ENCODE measurements at places on chromosomes 6 and 20.

DNA sequence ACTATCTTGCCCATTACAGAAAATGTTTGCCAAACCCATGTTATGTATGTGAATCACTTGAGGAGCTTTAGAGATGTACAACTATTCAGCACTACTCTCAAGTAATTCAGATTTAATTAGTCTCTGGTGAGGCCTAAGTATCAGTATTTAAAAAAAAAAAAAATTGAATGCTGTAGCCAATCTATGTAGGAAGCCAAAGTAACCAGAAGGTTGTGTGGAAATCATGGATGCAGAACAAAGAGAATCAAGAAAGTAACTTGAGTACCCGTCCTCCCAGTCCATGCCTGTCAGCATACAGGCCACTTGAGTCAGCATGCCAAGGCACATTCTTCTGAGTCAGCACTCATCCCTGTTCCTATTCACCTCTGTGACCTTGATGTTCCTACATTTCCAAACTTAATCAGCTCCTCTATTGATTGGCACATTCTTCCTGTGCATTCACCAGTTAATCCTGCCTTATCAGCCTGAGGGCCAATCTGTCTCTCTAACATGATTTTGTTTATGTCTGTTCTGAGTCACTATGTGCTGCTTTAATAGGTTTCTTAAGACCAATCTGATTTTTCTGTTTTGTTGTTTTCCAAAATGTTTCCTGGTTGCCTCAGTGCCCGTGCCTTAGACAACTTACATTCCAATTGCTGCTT lies 165.6 kb downstream of the KCNQ5 start:
- no peak for DNase-seq

DNA sequence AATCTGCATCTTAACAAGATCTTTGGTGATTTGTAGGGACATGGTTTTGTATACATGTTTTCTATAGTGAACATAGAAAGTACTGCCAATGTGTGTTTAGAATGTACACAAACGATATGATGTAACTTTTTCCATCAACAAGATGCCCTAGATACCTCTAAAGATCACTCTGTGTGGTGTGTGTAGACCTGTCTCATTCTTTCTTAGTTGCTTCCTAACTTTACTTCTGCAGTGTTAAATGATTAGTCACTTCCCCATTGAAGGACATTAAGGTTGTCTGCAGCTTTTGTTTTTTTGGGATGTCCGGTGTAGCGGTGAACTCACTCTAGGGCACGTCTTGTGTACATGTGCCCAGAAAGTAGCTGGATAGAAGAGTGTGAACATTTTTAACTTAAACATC lies 35.9 kb downstream of the CDYL start:
- DNase-seq, result no peak

GRCh38 chr6:38234934-38235682 lies 404.6 kb downstream of the BTBD9 start:
- no peak for DNase-seq

DNA sequence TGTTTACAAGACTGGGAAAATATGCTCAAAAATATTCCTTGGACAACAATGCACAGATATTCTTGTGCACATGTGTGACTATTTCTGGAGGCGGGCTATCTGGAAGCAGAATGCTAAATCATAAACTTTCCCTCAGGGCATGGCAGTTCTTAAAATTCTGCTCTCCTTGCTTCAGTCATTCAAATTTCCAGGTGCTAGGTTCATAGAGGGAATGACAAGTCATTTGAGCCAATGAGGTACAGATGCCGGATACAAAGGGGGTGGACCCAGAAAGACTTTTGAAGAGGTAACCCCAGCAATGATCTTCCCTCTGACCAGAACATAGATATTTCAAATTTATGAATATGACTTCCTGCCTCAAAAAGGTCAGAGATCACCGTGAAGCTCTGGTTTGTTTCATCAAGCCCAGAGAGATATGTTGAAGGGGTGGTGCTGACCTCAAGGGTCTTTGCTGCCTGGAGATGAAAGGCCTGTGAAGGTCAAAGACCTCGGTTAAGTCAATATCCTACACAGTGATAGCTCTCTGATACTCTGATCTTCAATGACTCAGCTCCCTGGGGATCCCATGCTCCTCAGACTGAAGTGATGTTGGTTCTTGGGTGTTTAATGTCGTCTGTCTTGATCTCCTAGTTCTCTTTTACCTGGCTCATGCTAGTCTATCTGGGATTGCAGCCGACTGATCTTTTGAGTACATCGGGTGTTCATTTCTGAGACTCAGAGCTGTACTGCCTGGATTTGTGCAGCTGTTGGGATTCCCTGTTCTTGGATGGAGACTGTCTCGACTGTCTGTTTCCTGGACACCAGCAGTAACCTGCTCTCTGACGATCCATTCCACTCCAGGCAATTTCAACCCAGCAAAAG lies 47.5 kb upstream of the TSHZ2 start:
- no peak for DNase-seq

- DNase-seq, result no peak
Measured at GRCh38 chr6:101545191-101545590, 151.7 kb downstream of the GRIK2 start.

GRCh38 chr6:116395647-116396046 lies 24.9 kb downstream of the DSE start:
- no peak for DNase-seq

- DNase-seq, result no peak
Measured at GRCh38 chr6:57324538-57324937, 7.1 kb downstream of the PRIM2 start.

- DNase-seq, result no peak
Measured at GRCh38 chr20:44727651-44728050, 12.5 kb downstream of the CCN5 start.

DNA sequence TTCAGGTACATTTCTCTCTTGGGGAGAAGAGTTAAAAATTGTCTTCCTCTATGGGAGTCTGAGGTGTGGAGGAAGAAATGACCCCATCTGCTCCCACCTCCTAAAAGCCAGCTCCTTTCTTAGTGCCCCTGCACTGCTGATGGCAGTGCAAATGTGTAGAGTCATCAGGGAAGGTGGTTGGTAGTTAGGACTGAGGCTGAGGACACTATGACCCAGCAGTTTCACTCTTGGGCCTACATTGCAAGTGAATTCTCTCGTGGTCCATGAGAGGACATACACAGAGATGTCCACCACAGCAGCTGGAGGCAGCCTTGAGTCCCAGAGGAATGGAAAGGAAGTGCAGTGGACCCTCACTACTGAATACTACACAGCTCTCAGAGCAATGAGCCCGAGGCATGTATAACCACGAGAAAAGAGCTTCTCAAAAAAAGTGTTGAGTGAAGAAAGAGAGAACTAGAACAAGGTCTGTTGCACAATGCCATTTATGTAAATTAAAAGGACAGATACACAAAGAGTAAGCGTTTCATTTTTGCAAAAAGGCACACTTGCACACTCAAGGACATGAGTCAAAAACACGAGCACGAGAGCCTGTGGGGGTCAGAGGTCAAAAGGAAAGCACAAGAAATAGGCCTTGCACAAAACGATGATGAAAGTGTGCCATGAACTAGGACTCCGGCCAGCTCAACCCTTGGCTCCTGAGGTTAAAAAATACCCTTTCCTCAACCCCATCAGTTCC lies 308.2 kb upstream of the PRND start:
- DNase-seq, result no peak

DNA sequence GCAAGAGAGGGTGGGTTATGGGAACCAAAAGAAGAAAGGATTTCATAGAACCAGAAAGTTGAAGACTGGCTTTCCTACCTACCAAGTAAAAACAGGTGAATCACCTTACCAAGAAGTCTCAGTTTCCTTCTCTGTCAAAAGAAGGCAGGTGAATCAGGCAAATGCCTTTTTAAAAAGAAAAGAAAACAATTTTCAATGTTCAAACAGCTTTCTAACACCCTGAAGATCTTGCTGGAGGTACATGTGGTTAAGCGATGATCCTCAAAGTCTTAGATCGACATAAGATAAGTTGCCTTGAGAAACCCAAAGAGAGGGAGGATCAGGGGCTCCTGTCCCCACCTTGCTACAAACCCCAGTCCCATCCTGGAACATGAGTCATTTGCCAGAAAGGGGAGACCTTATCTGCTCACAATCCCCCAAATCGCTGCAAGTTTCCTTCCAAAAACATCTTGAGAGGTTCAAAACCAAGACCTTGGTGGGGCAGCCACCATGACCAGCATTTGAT lies 71.6 kb downstream of the NFATC2 start:
- no peak for DNase-seq

DNA sequence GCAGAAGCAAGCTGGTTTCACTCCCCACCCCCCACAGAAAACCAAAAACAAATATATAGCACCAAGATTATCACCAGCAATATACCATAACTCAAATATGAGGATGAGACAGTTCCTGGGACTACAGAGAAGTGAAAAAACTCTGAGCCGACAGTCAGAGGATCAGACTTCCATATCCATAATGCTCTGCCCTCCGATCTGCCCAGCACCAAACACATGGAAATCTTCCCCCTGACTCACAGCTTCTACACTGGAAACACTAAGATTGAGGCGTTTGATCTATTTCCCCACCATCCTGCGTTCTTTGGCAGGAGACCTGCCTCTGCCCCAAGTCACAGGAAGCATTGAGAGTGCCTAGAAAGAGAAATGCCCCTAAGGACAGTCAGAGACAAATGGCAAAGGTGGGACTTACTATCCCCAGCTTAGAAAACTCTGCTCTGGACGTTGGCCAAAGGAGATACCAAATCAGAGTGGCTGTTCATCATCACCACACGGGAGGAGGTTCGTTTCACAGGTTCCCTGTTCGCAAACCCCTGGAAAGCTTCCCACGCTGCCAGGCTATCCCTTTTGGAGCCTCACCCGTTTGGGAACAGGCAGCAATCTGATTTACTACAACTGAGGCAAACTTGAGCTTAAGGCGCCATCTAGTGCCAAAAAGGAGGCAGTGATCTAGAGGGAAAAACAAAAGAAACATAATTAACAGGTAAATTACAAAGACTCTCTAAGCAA lies 48.7 kb upstream of the SRSF6 start:
- DNase-seq, result no peak

DNA sequence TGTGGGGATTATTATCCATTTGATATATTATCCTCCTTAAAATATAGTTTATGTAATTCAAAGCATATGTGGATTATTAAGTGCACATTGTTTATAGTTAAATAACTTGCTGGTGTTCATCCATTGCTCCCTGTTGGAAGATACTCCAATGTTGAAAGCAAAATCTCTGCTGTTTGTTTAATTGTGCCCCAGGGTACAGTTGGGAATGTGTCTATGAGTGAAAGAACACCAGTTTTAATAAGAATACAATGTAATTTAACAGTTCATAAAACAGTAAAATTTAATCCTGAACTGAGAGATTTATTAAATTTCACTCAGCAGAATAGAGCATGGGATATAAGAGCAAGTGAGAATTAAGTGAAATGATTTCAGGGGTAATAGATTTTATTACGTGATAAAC lies 364.9 kb downstream of the GRIK2 start:
- no peak for DNase-seq

GRCh38 chr20:45301824-45302271 lies 4.8 kb upstream of the RBPJL start:
- DNase-seq, result no peak

GRCh38 chr20:13262671-13263360 lies 41.7 kb downstream of the ISM1 start:
- DNase-seq, result no peak

DNA sequence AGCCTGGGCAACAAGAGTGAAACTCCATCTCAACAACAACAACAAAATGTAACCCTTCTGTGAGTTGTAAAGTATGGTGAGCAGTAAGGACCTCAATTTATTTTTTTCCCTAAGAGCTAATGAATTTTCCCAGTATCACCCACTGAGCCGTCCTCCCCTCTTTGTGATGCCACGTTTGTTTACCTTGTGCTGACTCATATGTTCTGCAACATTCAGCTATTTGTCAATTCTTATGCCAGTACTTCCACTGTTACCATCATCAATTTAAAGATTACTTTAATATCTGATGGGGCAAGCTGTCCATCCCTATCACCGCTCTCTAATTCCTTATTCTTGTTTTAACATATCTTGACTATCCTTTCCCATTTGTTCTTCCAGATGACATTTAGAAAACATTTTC lies 37.5 kb downstream of the MAK start:
- DNase-seq, result no peak

DNA sequence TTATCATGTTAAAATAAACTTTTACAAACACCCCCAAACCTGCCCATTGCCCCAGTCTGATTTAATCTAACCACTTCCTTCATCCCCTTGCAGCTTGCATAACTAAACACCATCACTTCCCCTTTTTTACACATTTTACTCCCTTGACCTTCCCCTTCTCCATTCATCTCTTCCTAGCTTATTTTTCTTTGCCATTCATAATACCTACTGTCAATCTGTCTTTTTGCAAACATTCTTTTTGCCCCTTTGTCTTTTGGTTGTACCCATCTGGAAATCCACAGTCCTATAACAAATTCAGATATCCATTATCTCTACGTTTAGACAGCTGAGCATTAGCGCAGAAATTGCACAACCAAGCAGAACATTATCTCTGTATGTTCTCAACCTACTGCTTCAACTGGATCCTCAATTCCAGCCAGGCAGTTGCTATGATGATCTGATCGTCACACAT lies 51.2 kb downstream of the C6orf52 start:
- DNase-seq, result no peak

DNA sequence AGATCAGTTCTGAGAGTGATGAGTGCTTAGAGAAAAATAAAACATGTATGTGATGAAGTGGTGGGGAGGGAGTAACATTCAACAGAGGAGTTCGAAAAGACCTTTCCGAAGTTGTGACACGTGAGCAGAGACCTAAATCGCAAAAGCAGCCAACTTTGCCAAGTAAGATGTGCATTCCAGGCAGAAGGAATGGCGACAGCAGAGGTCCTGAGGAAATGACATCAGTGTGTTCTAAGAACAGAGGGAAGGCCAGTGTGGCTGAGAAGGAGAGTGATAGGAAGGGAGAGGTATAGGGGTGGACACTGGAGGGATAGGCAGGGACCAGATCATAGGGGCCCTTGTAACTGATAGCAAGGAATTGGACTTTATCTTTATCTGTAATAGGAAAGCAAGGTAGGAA lies 51.3 kb downstream of the ADAT2 start:
- no peak for DNase-seq

DNA sequence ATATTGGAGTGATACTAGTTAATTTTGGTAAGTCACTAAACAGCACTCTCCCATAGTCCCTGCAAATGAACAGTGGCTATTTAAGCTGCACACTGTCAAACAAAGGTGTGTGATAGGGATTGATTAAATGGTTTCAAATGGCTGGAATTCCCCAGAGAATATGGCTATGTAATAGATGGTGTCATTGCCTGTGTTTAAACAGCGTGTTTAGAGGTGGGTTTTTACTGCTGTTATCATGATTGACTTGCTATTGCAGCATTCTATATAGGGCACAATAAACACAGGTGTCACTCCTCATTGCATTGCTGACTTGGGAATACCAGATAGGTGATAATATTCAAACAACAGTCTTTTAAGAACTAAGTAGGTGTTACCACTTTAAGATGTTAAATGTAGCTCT lies 171.7 kb upstream of the MAN1A1 start:
- no peak for DNase-seq

DNA sequence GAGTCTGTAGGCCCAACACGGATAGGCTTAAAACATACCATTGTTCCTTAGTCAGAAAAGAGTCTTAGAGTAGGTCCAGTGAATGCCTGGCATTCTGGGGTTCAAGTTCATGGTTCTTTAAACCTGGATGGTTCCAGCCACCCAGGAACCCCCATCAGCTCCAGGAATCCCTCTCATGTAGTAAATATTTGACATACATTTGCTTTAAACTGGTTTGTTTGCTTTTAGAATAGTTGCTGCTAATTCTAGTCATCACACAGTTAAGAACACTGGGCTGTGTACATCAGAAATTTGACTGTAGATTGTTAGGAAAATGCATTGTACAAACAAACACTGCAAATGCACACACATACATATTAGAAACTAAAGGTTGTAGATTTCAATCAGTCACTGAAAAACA lies 30.6 kb upstream of the PBOV1 start:
- no peak for DNase-seq
